ENCODE measurements at places on chromosomes 13 and 19. TPM values are rescaled to one million over a fixed set of nuclear protein-coding genes. Genes with fewer than 3 reads are reported as not detected.

GRCh38 chr13:95858286-95859075, 181.5 kb downstream of the DNAJC3 start:
- no peak overlapping the region for H3K4me3 ChIP-seq
- no peak overlapping the region for H3K27ac ChIP-seq
- H3K36me3 ChIP-seq, result no peaks in the 10 kb centered on the region
- no peak for DNase-seq

The MBD3L2 gene
- not detected for total RNA-seq

GRCh38 chr19:33906578-33907335, 110.1 kb downstream of the KCTD15 start:
- H3K4me1 ChIP-seq, result peaks cover 3% of the 10 kb centered on the region
- no peak for DNase-seq
- H3K4me3 ChIP-seq, result peak overlapping the region; percentile 28
- H3K36me3 ChIP-seq, result no peaks in the 10 kb centered on the region

GRCh38 chr13:73335944-73336343, 277.1 kb downstream of the KLF5 start:
- no peak overlapping the region for H3K4me3 ChIP-seq
- H3K36me3 ChIP-seq, result no peaks in the 10 kb centered on the region
- H3K27me3 ChIP-seq, result no peaks in the 10 kb centered on the region
- no peak for DNase-seq
- H3K27ac ChIP-seq, result no peak overlapping the region

GRCh38 chr19:37506387-37507166, at the start of gene ZNF793:
TSS of gene ZNF793 (plus strand) at chr19:37506939. CDS start at chr19:37523440, 16,501 bp downstream.
- H3K36me3 ChIP-seq, result peaks cover 43% of the 10 kb centered on the region
- H3K4me3 ChIP-seq, result no peak within 1 kb of the TSS
- no peaks in the 10 kb centered on the region for H3K27me3 ChIP-seq
- no peak within 1 kb of the TSS for H3K27ac ChIP-seq
- DNase-seq, result peak; percentile 84

DNA sequence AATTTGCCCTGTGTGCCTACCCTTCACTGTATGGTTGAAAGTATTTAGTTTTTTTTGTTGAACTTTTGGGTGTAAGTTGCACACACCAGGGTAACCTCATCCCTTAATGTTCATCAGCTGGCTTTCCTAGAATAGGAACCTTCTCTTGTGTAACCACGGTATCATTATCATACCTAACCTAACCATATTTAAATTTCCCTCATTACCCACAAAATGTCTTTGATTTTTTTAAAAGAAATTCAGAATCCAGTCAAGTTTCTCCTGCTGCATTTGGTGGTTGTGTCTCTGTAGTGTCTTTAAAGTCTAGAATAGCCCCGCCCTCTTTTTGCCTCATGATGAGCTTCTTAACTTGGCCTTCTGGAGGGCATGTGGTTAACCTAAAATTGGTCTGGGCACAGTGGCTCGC, 80.3 kb downstream of the RYR1 start:
- peak overlapping the region; percentile 19 for H3K4me3 ChIP-seq
- H3K4me1 ChIP-seq, result peaks cover 30% of the 10 kb centered on the region
- peak; percentile 75 for DNase-seq
- peak overlapping the region; percentile 13 for H3K27ac ChIP-seq
- H3K36me3 ChIP-seq, result no peaks in the 10 kb centered on the region
- peaks cover 27% of the 10 kb centered on the region for H3K27me3 ChIP-seq

The CCDC106 gene
- 9.4 TPM for total RNA-seq

GRCh38 chr13:49841964-49842363, 49.5 kb upstream of the KPNA3 start:
- H3K27ac ChIP-seq, result no peak overlapping the region
- DNase-seq, result no peak
- no peaks in the 10 kb centered on the region for H3K4me1 ChIP-seq
- no peaks in the 10 kb centered on the region for H3K36me3 ChIP-seq
- no peak overlapping the region for H3K4me3 ChIP-seq
- no peaks in the 10 kb centered on the region for H3K27me3 ChIP-seq

The ANKLE1 gene
- total RNA-seq, result 10.7 TPM

DNA sequence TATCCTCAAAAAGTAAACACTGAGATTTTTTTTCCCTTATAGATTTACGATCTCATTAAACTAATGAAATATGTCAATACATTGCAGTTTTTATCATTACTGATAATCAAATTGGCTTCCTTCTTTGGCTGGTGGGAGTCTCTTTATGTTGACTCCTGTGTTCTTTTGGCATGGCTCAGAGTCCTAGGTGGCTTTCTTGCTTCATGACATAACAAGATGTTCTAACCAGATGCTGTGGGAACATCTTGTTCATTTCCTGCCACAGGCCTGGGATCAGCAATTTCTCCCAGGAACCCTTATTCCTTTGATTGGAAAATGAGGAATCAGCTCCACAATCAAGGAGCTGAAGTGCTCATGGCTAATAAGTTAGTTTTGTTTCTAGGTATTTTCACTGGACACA, 13.2 kb upstream of the CYP4F22 start:
- no peaks in the 10 kb centered on the region for H3K4me1 ChIP-seq
- DNase-seq, result no peak
- H3K27ac ChIP-seq, result no peak overlapping the region
- H3K4me3 ChIP-seq, result no peak overlapping the region
- H3K36me3 ChIP-seq, result no peaks in the 10 kb centered on the region

- H3K36me3 ChIP-seq, result no peaks in the 10 kb centered on the region
- no peaks in the 10 kb centered on the region for H3K4me1 ChIP-seq
- DNase-seq, result no peak
- H3K4me3 ChIP-seq, result no peak overlapping the region
- peaks cover 5% of the 10 kb centered on the region for H3K27me3 ChIP-seq
- H3K27ac ChIP-seq, result no peak overlapping the region
Observed at GRCh38 chr19:50957587-50957986, 4.7 kb upstream of the KLK5 start.

GRCh38 chr13:106477303-106477702, 58.2 kb downstream of the EFNB2 start:
- H3K4me1 ChIP-seq, result no peaks in the 10 kb centered on the region
- H3K36me3 ChIP-seq, result no peaks in the 10 kb centered on the region
- H3K27ac ChIP-seq, result no peak overlapping the region
- H3K4me3 ChIP-seq, result no peak overlapping the region

The ERICH4 gene
- not detected for total RNA-seq

The ZNF829 gene
- total RNA-seq, result 6.0 TPM

- no peak for DNase-seq
- H3K4me3 ChIP-seq, result no peak overlapping the region
- peaks cover 9% of the 10 kb centered on the region for H3K4me1 ChIP-seq
Observed at GRCh38 chr13:113518076-113518803, 27.7 kb upstream of the DCUN1D2 start.

The TNPO2 gene
- total RNA-seq, result 84.3 TPM

DNA sequence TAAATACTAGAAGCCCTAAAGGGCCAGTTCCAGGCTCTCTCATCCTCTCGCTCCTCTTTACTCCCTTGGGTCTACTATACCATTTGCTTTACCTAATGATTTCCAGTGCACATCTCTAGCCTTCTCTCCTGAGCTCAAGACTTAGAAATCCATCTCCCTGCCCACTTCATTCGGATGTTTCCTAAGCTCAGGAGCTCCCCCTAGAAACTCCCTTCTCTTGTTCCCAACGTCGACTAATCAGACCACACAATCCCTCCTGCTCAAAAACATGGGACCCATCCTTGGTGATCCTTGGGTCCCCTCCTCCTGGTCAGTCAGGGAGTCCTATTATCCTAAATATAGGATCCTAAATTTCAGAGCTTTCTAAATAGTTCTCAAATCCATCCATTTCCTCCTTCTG, 21.1 kb upstream of the STK24 start:
- peaks cover 10% of the 10 kb centered on the region for H3K27me3 ChIP-seq
- no peaks in the 10 kb centered on the region for H3K36me3 ChIP-seq
- DNase-seq, result no peak
- H3K4me3 ChIP-seq, result no peak overlapping the region
- peaks cover 9% of the 10 kb centered on the region for H3K4me1 ChIP-seq

The GRIN3B gene
- total RNA-seq, result not detected

The TJP3 gene
- total RNA-seq, result 1.3 TPM

GRCh38 chr13:48302871-48303358, 636 bp upstream of the RB1 start:
- H3K27ac ChIP-seq, result peak overlapping the region; percentile 98
- no peaks in the 10 kb centered on the region for H3K27me3 ChIP-seq
- peak overlapping the region; percentile 94 for H3K4me3 ChIP-seq
- peaks cover 27% of the 10 kb centered on the region for H3K36me3 ChIP-seq

GRCh38 chr19:32453736-32454135, 48.2 kb downstream of the DPY19L3 start:
- H3K36me3 ChIP-seq, result peaks cover 6% of the 10 kb centered on the region
- no peak overlapping the region for H3K4me3 ChIP-seq
- H3K4me1 ChIP-seq, result peaks cover under 1% of the 10 kb centered on the region
- H3K27me3 ChIP-seq, result no peaks in the 10 kb centered on the region
- DNase-seq, result no peak

DNA sequence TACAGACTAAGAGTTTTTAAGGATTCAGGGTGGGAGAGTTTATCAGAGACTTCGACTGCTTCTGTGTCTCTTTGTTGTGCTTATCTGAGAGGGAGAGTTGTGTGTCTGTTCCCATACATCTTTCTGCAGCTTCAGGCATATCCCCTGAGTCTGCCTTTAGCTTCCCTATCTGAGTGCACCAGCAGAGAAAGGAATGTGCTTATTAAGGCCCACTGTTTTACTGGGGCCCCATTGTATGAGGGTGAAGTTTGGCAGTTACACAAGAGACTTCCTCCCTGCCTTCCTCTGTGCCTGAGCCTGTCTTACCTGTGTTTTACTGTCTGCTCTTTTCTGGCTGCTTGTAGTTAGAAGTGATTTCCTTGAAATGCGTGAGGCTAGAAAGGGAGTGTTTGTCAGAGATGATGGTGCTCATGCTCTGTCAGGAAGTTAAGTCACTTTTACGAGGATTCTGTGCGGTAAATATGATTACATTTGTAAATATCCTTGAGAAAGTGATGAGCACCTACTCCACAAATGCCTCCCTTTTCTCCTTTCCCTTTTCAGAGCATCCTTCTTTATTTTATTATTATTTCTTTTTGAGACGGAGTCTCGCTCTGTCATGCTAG, 1228.9 kb upstream of the MIR17HG start:
- H3K27ac ChIP-seq, result no peak overlapping the region
- DNase-seq, result no peak
- H3K4me1 ChIP-seq, result no peaks in the 10 kb centered on the region

GRCh38 chr13:112963641-112964040, 5.4 kb upstream of the MCF2L start:
- H3K27me3 ChIP-seq, result peaks cover 11% of the 10 kb centered on the region
- H3K36me3 ChIP-seq, result no peaks in the 10 kb centered on the region
- no peak overlapping the region for H3K4me3 ChIP-seq
- no peaks in the 10 kb centered on the region for H3K4me1 ChIP-seq

DNA sequence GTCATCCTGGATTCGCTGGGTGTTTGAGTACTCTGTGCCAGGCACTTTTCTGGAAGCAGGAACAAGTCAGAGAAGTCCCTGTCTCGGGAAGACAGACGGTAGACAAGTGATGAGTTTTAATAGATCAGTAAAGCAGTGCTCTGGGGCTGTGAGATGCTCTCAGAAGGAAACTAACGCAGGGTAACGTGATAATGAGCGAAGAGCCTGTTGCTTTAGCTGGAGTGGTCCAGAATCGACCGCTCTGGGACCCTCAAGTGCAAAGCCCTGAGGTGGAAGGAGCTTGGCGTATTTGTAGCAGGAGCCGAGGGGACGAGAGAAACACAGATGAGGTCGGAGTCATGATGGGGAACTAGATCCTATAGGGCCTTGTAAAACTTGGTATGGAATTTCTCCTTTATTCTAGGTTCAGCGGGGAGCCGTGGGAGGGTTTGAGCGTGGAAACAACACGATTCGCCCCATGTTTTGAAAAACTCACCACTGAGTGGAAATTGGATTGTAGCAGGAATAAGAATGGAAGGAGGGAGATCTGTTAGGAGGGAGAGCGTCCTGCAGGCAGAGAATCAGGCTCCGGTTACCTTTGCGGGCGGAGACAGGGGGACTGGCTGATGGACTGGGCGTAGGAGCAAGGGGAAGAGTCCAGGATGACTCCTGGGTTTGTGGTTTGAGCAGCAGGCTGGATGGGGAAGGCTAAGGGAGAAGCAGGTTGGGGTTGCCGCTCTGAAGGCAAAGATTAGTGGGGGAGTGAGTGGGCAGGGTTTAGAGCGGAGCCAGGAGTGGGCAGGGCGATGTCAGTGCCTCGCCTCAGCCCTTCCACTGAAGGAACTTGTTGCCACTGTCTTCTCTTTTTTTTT, 763 bp downstream of the POLD1 start:
- H3K27ac ChIP-seq, result peak overlapping the region; percentile 98
- H3K4me3 ChIP-seq, result peak overlapping the region; percentile 94
- H3K27me3 ChIP-seq, result no peaks in the 10 kb centered on the region
- peaks cover 32% of the 10 kb centered on the region for H3K4me1 ChIP-seq

DNA sequence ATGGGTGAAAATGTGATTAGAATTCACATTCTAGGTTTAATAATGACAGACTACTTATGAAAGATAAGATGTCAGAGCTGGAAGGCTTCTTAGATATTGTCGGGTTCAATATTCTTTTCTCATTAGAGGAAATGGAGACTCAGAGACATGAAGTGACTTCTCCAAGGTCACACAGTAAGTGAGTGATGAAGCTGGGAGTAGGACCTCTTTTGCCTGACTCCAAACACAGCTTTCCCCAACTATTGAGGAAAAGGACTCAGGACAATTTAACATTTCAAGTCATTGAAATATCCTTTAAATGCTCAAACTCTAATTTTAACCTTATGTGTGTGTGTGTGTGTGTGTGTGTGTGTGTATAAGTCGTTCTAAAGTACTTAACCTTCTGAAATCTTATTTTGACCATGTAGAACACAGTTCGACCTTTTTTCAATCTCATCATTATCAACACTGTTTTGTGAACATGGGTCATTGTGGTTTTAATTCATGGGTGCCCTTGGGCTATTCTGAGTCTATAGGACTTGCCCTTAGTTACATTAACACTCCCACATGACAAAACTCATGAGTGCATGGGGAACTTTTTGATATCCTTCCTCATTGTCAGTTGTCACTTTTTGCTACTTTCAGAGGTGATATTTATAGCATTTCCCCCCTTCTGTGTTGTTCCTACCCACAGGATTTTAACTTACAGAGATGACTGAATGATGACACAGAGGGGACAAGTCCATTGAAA, 53.0 kb downstream of the LRCH1 start:
- no peaks in the 10 kb centered on the region for H3K36me3 ChIP-seq
- no peak overlapping the region for H3K4me3 ChIP-seq
- DNase-seq, result no peak
- H3K27me3 ChIP-seq, result no peaks in the 10 kb centered on the region
- no peak overlapping the region for H3K27ac ChIP-seq

GRCh38 chr19:17982430-17982829, 15.5 kb downstream of the KCNN1 start:
- no peak overlapping the region for H3K4me3 ChIP-seq
- DNase-seq, result no peak
- H3K27me3 ChIP-seq, result peaks cover 12% of the 10 kb centered on the region

Measured in activated CD8-positive, alpha-beta T cell treated with anti-CD3 and anti-CD28 coated beads, Interleukin-2, amount 10 ng/mL, durations not matched to agents 7 days and 5 days (primary cell).